CD8-positive, alpha-beta T cell (primary cell): ENCODE measurements at places on chromosomes 2 and 18.

- no peak for DNase-seq
Measured at GRCh38 chr2:239236808-239237205, 164.0 kb downstream of the HDAC4 start.

- no peak for DNase-seq
Measured at GRCh38 chr2:127032621-127033020, 74.3 kb downstream of the BIN1 start.

DNA sequence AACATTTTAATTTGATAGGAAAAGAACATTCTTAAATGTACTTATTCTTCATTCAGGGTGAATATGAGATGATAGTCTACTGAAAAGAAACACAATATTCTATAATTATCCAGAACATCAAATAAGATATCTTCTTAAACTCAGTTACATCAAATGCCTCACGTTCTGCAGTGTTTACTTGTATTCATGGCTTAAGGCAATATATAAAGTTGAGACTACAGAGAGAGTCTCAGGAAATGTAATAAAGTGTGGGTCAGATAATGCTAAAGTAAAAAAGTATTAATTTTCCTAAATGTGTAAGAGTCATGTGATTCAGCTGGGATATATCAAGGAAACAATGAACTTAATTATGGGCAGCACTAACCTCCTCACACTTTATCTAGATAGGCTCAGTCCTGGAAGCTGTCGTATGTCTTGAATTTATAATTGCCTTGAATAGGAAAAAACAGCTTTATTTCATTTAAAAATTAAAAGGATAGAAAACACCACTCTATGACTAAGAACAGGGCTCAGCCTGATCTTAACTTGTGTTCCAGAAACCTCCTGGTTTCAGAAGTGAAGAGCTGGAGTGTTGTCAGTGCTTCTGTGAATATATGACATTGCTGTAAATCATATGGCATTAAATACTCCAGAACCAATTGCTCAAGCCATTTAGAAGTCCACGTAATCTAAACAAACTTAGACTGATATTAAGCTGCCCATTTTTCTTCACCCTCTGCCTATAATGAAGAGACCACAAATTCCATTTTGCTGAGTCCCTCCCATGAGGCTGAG lies 240.2 kb downstream of the FSIP2 start:
- DNase-seq: no peak

GRCh38 chr2:182506606-182507005 lies 79.8 kb upstream of the PDE1A start:
- no peak for DNase-seq

DNA sequence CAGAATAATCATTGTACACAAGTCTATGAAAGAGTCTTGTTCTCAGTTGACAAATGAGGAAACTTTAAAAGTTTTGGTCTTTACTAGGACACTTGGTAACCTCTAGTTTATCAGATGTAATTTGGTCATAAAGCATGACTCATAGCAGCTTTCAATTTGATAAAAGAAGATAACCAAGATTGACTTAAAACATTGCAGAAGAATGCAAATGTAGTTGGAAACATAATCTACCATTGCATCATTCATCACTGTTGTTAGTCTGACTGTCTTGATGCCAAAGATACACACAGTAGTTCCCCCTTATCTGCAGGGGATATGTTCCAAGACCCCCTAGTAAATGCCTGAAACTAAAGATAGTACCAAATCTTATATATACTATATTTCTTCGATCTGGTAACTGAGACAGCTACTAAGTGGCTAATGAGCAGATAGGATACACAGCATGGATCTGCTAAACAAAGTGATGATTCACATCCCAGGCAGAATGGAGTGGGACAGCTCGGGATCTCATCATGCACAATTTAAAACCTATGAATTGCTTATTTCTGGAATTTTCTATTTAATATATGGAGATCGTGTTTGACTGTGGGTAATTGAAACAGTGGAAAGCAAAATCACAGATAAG lies 131.4 kb upstream of the CCDC68 start:
- DNase-seq: no peak

DNA sequence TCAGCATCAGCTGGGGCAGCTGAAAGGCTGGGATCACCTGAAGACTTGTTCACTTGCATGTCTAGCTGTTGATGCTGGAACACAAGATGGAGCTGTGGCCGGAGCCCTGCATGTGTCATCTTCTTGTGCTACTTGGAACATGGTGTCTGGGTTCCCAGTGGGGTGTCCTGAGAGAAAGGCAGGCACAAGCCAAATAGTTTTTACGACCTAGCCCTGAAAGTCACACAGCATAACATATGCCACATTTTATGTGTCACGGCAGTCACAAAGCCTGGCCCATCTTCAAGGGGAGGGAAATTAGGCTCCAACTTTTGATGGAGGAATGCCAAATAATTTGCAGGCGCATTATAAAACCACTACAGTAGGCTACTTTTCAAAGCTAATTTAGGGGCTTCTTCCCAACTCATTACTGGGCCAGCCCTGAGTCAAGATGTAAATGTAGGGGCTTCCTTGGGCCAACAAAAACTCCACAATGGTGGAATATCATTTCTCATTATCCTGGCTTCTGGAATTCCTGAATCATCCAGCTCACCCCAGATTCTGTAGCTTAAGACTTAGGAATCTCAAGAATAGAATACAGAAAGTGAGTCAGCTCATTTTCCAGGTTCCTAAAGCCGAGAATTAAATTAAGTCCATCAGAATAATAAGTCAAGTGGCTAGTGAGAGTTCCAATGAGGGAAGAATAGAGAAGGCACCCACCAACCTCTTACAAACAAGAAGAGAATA lies 543.0 kb downstream of the TNS1 start:
- no peak for DNase-seq

DNA sequence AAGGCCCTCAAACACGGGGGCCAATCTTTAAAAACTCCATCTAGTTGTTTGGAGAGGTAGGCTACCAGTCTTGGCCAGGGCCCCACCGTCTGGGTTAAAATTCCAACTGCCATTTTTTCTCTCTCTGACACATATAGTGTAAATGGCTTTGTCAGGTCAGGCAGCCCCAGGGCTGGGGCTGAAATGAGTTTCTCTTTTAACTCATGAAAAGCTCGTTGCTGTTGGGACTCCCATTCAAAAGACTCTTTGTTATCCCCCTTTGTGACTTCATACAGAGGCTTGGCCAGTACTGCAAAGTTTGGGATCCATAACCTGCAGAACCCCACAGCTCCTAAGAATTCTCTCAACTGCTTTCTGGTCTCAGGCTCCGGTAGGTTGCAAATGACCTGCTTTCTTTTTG lies 99.4 kb upstream of the SLC1A4 start:
- DNase-seq: no peak
